ENCODE measurements at places on chromosomes 3 and 15.

- no peak for DNase-seq
These were observed 78.4 kb downstream of the WDR72 start for GRCh38 chr15:53681056-53681455.

DNA sequence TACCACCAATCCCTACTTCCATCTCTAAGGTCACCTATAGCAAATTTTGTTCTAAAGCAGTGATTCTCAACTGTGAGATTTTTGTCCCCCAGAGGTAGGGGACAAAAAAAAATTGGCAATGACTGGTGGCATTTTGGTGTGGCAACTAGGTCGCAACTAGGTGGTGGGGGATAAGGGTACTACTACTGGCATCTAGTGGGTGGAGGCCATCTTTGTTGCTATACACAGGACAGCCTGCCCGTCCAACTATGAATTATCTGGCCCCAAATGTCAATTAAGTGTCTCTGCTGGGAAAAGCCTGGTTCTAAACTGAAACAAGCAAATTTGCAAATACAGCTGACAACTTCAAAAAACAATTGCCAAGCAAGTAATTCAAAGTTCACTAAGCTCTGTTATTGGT lies 1.4 kb downstream of the MTMR10 start:
- DNase-seq, result peak; percentile 19

GRCh38 chr3:144332868-144333267 lies 361.2 kb downstream of the DIPK2A start:
- DNase-seq, result no peak

DNA sequence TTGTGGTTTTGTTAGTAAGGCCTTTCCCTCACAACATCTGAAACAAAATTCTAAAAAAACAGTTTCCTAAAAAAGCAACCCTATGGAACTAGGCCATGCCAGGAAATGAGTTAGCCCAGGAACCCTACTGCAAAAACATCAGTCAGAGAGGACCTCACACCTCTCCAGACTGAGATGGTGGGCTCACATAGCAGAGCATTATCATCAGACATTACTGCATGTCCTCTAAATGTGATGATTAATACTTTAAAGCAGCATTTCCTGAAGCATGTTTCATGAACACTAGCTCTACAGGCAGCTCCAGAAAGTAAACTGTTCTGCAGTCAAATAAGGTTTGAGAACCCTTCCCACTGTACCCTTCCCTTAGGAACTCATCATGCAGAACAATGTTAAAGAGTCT lies 232.3 kb upstream of the MRPL3 start:
- DNase-seq, result peak; percentile 83

GRCh38 chr15:78981532-78982313 lies 36.9 kb upstream of the CTSH start:
- no peak for DNase-seq

DNA sequence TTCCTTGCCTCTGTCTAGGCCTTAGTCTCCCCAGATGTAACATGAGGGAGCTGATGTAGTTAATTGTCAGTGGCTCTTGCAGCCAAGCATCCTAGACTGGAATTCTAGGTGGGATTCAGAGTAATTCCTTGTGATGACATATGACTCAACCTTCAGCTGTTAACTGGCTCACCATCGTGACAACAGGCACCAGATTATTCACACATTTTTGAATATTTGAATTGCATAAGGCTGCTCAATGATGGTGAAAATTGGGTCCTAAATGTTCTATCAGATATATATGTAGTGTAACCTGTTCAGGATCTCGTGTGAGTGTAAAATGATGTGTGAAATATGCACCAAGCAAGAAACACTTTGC lies 405.1 kb downstream of the LPP start:
- peak; percentile 68 for DNase-seq

GRCh38 chr3:188001093-188001492 lies 152.9 kb upstream of the LPP start:
- peak; percentile 3 for DNase-seq

- peak; percentile 38 for DNase-seq
These were observed 3.2 kb downstream of the SLC6A6 start for GRCh38 chr3:14405360-14406238.

- peak; percentile 85 for DNase-seq
These were observed 70.2 kb downstream of the CLDN1 start for GRCh38 chr3:190252080-190252479.

GRCh38 chr3:38541806-38542205 lies 45.7 kb downstream of the EXOG start:
- DNase-seq, result no peak

GRCh38 chr3:51681453-51681852 lies 10.4 kb downstream of the TEX264 start:
- DNase-seq, result peak; percentile 22

GRCh38 chr15:47437491-47437890 lies 279.8 kb upstream of the SEMA6D start:
- no peak for DNase-seq

DNA sequence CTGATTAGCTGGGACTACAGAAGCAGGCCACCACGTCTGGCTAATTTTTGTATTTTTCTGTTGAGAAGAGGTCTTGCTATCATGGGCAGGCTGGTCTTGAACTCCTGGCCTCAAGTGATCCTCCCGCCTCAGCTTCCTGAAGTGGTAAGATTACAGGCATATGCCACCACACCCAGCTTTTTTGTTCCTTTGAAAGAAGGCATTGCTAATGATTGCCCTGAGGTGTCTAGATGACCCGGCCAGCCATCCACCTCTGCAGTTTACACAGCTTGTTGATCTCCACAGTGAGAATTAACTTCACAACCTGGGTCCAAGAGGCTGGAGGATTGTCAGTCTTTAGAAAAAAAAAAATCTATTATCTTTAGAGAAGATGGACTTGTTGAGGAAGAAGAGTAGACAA lies 58.7 kb downstream of the SMAD3 start:
- DNase-seq, result peak; percentile 30

GRCh38 chr15:81092559-81092902 lies 41.5 kb upstream of the CFAP161 start:
- DNase-seq, result no peak

- DNase-seq, result peak; percentile 14
These were observed 747.6 kb downstream of the NAALADL2 start for GRCh38 chr3:175606650-175607318.

DNA sequence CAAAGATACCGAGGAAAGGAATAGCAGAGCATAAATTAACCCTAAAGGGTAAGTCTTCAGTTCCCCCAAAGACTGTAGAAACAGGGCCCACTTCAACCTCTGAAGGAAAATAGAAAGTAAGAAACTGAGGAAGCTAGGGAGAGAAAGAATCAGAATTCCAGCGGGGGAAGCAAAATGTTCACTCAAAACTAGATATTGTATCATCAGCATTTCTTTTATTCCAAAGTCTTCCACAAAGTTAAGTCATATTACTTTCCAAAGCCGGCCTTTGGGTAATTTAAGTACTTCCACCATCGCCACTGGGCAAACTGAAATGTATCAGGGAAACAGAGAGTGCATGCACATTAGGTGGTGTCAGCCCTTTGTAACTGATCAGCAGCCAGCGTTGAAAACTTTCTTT lies 88.3 kb downstream of the RSL24D1 start:
- DNase-seq, result no peak

- DNase-seq, result no peak
These were observed 105.1 kb downstream of the ARPP21 start for GRCh38 chr3:35744419-35744818.

GRCh38 chr15:26518885-26519284 lies 254.0 kb downstream of the GABRB3 start:
- no peak for DNase-seq

DNA sequence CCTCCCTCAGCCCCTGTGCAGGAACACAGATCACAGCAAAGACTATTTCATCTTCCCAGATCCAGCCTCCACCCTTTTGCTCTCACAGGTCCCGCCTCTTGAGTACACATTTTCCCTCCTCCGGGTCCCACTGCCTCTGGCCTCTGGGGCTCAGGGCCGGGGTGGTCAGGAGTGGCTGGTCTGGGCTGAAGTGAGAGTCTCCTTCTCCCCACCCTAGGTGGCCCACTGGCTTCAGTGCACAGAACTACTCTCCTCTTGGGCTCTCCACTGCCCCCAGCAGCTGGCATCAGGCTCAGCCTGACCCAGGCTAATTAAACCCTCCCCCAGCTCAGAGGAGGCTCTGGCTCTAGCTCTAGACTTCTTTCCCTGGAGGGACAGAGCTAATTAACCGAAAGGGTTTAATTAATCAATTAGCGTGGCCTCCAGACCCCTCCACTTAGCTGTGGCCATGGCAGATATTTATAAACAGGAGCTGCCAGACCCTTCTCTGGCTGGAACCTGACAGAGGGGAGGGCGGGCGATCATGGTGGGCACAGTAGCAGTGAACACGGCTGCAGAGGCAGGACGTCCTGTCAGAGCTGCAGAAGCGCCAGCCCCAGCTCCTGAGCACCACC lies 15.1 kb downstream of the DUSP7 start:
- peak; percentile 38 for DNase-seq

DNA sequence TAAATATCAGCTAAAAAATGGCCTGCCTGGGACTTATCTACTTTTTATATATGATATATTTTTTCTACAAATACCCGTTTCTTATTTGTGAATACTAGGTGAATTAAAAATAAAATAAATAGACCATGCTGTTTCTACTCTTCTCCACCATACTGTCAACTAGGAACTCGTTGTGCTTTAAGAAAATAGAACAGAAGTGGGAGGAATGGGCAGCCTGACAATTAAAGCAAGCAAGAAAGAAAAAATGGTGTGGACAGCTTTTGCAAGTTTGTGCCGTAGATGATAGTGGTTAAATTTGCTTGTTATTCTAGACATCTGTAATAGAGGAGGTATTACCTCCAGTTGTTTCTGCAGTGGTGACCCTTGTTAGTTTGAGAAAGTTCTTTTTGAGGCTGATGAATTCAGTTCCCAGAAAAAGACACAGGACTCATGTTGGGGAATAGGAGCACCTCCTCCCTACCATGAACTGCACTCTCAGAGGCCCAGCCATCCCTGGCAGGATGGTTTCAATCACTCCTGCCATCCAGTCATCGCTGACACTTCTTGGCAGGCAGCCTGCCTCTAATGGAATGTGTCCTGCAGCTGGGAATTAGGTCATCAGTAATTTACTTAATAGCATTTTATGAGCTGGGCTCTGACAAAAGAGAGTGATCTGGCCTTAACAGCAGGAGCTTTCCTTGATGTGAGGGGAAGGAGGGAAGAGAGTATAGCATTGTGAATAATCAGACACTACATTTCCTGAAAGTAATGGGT lies 105.0 kb upstream of the GAP43 start:
- peak; percentile 91 for DNase-seq

DNA sequence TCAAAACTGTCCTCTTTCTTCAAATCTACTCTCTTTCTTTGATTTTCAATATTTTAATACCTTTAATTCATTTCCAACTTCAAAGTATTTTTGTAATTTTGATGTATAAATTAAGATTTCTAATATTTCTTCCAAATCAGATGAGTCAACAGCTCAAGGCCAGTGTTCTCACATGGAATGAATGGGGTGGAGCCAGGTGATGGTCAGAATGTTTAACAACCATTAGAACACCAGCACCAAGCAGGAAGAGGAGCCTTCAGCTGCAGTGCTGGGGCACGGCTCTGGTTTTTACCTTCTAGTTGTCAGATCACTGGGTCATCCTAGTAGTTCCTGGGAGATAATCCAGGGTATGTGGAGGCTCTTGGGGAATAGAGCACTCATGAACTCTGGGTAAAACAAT lies 494.5 kb upstream of the PDZRN3 start:
- no peak for DNase-seq

GRCh38 chr15:63462088-63462487 lies 42.3 kb upstream of the USP3 start:
- peak; percentile 49 for DNase-seq

DNA sequence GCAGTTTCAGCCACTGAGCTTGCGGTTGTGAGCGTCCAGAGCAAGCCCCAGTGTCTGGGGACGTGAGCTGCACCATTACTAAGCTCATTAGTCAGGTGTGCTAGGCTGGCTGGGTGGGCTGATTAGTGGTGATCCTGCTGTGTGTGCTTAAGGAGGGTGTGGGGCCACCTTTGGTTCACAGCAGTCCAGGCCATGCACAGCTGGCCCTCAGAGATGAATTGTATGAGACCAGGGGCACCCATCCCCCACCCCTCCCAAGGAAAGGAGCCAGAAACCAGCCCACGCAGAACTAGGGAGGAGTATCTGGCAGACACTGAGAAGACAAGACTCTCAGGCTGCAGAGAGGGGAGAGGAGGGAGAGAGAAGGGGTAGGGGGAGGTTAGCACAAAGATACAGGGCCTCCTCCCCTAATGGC lies 3.8 kb downstream of the TYRO3 start:
- DNase-seq, result no peak
